Right renal cortex interstitium (tissue), 3 donors: ENCODE measurements at places on chromosomes 1 and 21.

GRCh38 chr1:186894415-186894814, 65.7 kb downstream of the PLA2G4A start:
- no peak for DNase-seq

- no peak for DNase-seq
Observed at GRCh38 chr1:222266223-222267196, 281.4 kb downstream of the HHIPL2 start.

- DNase-seq, result no peak
Observed at GRCh38 chr1:236025836-236026235, 39.1 kb downstream of the NID1 start.

DNA sequence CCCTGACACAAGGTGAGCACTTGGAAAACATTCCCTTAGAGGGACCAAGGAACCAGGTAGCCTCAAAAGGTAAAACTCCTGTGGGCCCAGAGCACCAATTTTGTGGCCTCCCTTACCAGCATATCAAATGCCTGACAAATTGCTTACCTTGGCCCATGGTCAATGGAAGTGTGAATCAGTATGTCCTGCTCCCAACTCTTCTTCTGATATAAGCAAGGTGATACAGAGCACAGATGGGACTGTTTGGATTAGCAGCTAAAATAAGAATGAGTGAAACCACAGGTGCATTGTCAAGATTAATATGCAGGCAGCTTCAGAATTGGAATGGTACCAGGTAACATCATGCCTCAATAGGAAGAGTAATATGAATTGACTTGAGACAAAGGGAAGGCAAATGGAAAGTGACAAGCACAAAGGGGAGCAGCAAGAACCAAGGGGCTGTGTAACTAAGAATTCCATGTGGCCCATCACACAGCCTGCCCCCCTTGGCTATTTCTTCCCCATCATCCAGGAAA, 156.8 kb upstream of the KCND3 start:
- no peak for DNase-seq

DNA sequence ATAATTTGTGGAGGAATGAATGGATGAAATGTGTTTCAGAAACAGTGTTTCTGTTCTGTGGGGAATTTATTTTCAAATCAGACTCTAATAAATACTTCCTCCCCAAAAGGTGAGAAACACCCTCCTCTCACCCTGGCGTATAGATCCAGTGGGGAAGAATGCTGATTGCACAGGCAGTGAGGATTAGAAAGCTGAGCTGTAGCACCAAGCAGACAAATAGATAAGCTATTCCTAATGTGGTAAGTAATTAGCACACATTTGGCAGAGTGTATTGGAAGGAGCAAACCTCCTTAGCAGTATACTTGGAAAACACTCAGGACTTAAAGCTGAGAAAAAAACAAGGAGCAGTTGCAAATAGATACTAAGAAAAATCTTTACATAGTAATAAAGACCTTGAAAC, 50.8 kb downstream of the NUF2 start:
- DNase-seq, result no peak

GRCh38 chr1:45328680-45329079, 2.0 kb downstream of the HPDL start:
- no peak for DNase-seq

DNA sequence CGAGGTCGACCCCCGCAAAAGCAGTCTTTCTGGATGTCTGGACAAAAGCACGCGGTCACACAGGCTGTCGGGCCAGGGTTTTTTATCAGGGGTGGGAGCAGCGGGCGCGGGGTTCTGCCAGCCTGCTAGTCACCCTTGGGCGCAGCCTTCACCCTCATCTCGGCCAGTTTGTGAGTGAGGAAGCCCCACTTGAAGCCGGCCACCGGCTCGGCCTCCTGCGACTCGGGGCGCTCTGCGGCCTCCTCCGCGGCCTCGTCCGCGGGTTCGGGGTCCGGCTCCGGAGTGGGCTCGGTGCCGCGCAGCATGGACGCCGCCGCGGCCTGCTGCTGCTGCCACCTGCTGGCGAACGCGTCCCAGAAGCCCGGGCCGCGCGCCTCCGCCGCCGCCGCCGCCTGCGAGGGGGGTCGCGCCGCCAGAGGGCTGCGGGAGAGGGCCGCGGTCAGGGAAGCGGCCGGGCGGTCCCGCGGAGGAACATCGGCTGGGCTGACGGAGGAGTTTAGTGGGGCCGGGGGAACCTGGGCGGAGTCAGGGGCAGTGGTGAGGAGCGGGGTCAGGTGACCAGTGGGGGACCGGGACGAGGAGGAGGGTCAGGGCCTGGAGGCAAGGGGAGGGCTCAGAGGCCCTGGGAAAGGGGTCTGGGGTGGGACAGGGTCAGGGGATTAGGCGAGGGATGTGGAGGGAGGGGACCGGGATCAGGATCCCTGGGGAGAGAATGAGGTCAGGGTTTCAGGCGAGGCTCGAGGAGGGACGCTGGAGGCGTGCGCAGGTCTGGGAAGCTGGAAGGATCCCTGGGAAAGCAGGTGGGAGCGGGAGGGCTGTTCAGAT, 4.5 kb downstream of the C1orf232 start:
- DNase-seq, result no peak

DNA sequence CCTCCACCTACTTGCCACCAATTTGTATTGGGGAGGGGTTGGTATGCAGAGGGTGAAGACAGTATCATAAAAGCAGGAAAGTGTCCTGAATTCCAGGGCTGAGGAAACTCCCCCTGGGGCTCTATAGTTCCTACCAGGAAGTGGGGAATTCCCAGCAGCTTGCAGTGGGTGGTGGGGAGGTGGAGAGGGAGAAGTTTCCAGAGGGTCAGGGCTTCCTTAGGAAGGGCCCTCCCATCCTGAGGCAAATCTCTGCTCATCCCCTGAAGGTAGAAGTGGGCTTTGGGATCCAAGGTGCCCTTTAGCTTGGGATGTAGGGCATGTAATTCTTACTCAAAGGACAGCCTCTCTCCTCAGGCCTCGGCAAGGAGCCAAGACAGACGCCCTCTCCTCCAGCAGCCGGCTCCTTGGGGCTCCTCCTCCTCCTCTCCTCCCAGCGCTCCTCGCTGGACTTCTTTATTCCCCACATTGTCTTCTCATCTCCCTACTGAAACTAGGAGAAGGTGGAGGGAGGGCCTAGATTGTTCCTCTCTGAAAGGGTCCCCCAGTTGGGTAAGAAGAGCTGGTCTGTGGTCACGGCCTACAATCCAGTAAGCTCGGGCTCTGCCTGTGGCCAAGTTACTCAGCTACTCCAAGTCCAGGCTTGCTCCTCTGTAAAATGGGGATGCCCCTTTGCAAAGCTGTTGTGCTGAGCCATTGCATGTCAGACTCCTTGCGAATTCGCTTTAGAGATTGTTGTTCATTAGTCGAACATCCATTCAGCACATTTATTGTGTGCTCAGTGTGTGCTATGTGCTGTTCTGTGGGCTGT, 17.9 kb upstream of the CSF1 start:
- no peak for DNase-seq

GRCh38 chr1:6245086-6245868, 1.3 kb downstream of the HES3 start:
- DNase-seq, result no peak

DNA sequence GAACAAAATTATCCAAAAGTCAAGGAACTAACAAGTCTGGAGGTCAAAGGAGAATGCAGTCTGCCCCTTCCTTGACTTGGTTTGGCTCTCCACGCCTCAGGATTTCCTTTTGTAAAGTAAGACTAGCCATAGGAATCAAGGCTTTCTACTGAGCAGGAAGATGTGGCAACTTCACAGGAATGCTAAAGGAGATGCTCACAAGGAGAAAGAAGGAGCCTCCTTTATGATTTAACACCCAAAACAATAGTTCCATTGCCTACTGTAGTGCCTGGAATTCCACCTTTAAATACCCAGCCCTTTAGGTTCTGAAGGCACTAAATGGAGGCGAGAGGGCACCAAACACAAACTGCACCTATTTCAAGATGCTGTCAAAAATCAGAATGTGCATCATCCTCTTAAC, 176.3 kb upstream of the NFIA start:
- no peak for DNase-seq

GRCh38 chr1:15350151-15350550, 59.5 kb upstream of the EFHD2 start:
- DNase-seq, result no peak

DNA sequence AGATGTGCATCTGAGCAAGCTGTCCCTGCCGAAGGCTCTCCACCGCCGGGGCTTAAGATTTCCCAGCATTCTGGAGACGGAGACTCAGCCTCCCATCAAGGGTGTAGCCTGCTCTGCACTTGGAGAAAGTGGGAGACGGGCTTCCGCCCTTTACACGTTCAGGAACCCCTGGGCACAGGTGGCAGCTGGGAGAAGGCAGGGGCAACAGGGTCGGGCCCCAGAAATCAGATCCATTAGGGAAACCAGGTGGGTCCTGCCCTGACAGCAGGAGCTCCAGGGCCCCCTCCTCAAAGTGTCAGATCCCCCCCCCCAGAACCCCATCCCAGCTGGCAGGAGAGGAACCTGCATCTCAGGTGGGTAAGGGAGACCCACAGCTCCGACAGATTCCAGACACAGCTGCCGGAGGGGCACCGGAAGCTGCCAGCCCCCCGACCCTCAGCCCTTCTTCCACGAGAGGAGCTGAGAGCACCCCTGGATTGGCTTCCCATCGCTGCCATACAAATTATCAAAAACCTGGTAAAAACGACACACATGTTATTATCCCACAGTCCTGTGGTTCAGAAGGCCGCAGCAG, 236.6 kb downstream of the NPHP4 start:
- no peak for DNase-seq

GRCh38 chr1:157132616-157133167, 5.5 kb downstream of the ETV3 start:
- DNase-seq, result no peak

DNA sequence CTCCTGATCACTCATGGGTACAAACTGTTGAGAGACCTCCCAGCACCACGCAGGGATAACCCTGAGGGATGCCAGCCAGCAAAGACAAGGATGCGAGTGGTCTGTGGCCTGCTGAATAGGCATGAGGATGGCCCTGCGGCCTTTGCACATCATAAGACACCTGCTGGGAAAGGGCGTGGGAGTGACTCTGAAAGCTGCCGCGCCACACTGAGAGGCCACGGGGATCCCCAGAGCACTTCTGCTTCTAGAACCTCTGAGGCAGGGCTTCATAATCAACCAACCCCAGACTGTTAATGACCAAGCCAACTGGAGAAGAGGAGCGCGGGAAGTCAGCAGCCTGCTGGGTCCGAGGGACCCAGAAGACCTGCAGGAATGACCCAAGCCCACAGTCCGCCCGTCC, 73.8 kb downstream of the SH3BGR start:
- DNase-seq, result no peak

DNA sequence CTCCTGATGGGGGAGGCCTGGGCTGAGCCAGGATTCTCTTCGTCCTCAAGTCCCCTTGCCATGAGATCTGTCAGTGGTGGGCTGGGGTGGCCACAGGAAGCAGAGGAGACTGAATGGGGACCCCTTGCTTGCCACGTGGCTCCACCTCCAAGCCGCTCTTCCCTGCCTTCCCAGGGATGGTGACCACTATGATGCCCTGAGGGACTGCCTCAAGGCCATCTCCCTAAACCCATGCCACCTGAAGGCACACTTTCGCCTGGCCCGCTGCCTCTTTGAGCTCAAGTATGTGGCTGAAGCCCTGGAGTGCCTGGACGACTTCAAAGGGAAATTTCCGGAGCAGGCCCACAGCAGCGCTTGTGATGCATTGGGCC, 20.9 kb upstream of the TMEM222 start:
- DNase-seq, result no peak

GRCh38 chr1:182570611-182570970, 18.5 kb downstream of the RNASEL start:
- no peak for DNase-seq

DNA sequence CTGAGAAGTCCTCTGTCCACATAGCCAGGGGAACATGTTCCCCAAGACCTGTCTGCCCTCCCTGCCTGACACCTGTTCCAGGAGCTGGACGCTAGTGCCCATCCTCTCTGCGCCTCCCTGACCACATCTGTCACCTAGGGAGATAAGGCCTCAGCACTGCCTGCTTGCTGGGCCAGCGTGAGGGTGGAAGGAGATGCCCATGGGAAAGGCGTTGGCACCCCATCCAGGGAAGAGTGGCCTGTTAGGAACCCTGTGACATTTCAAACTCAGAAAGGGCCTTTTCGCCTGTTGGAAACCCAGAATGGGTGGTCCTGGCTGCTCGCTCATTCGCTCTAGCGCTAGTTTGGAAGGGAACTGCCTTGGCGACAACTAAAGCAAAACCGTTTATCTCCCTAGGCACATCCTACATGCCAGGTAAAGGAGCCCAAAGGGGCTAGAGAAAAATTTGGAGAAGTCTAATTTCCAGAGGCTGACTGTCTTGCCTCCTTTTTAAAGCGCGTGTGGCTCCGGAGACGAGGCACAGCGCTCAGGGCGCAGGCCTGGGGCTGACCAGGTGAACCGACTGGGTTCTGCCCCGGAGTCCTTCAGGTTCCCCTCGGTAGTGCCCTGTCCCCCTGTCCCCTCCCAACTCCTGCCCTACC, 410 bp downstream of the ACTA1 start:
- no peak for DNase-seq

GRCh38 chr1:66767626-66768025, 15.4 kb downstream of the DYNLT5 start:
- no peak for DNase-seq

GRCh38 chr1:68723791-68724190, 226.9 kb upstream of the DEPDC1 start:
- no peak for DNase-seq

DNA sequence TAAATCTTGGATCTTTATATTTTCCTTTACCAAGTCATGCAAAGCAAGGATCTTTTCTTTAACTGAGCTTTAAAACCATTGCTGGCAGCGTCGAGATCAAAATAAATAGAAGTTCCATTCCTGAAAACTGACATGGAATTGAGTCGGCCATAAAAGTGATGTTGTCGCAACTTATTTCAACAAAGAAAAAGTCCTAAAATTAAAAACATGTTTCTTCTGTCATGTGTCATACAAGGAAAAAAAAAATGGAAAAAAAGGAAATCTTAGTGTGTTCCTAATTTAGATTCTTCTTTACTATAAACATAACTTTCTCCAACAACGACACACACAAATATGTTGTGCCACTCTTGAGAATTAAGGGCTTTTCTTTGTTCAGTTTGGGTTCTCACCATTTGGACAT, 34.9 kb downstream of the GREM2 start:
- no peak for DNase-seq

- no peak for DNase-seq
Observed at GRCh38 chr1:90876101-90876500, 145.7 kb downstream of the ZNF644 start.

DNA sequence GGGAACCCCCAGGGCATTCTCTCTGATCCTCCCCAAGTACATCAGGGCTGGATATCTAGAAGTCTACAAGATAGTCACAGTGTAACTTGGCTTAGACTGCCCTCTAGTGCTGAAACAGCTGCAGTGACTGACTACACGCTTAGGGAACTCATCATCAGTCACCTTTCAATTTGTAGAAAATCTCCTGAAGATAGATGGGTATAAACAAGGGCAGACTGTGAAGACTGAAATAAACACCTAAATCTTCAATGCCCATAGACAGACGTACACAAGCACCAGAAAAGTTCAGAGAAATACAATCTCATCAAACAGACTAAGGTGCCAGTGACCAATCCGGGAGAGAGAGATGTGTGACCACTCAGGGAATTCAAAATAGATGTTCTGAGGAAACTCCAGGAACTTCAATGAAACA, 46.6 kb downstream of the PACC1 start:
- peak; percentile 10 for DNase-seq
